ENCODE measurements at places on chromosomes 2 and 18.

DNA sequence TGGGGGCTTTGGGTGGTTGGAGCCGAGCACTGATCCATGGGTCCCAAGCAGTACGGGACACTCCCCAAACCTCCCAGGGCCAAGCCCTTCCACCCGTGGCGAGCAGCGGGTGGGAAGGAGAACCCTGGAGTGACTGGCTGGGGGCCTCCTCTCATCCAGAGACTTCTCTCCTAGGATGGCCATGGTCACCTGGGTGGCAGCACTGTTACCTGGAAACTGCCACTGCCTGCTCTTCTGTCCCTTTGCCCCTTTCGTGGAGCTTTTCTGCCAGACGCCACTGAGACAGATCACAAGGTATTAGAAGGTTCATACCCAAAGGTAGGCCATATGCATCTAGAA is 26.9 kb downstream of the CENPO start:
- DNase-seq: no peak

- DNase-seq: no peak
Observed at GRCh38 chr18:39448942-39449341, 1883.3 kb upstream of the CELF4 start.

GRCh38 chr18:78624646-78625279 is 354.9 kb upstream of the SALL3 start:
- DNase-seq: no peak

DNA sequence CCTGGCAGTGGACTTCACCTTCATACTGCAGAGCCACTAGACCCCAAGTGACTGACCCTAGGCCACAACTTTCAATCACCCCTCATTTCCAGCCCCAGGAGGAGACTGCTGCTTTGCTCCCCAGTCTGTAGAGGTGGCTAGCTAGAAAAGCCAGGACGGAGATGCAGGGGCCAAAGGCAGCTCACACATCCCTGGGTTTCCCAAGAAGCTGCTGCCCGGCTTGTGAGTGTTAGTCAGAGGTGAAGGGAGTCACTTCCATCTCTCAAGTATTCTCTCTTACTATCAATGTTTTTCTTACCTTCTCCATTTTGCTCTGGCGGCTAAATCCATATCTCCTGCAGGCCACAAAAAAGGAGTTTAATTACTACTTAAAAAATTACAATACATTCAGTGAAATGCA is 36.2 kb downstream of the CCDC93 start:
- DNase-seq: no peak

DNA sequence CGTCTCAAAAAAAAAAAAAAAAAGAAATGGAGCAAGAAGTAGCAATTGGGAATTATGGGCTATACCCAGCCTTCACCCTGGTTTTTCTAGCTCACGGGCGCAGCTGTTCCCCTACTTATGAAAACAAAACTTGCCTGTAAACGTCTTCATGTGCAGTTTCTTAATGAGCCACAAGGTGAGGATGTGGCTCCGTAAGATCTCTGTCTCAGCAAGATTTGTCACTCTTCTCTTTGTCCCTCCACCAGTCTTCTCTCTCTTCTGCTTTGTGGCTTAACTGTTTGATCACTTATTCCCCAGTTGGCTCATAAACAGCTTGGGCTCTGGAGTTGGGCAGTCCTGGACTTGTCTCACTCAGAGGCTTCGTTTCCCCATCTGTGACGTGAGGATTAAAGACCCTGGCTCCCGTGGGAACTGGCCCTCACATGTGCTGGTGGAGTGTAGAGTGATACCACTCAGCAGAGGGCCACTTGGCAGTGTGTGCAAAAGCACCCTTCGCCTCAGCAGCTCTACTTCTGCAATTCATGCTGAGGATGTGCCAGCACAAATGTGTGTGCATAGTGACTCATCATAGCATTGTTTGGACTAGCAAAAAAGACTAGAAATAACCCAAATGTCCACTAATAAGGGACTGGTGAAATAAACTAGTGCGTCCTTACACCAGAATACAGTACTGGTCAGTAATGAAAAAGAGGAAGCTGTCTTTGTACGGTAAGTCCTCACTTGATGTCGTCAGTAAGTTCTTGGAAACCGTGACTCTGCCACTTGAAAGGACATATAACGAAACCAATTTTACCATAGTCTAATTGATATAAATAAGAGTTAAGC is 8.7 kb downstream of the CEP68 start:
- peak; percentile 87 for DNase-seq

DNA sequence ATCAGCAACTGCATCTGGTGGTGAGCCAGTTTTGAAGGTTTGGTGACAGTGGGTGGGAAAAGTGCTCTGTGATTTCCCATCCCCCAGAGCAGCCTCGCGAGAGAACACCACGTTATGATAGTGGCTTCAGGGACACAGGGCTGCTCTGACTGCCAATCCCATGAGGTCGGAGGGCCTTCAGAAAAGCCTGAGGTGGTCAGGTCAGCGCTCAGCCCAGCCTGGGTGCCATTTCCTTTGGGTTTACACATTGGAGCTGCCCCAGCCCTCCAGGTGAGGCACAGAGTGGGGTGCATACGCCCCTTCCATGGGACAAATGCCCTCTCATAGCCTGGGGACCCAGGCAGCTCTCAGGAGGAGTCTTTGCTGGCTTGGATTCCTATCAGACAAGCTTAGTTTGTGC is 126.8 kb downstream of the KCTD1 start:
- no peak for DNase-seq

- DNase-seq: no peak
Observed at GRCh38 chr2:130795431-130795830, 40.1 kb downstream of the AMER3 start.

DNA sequence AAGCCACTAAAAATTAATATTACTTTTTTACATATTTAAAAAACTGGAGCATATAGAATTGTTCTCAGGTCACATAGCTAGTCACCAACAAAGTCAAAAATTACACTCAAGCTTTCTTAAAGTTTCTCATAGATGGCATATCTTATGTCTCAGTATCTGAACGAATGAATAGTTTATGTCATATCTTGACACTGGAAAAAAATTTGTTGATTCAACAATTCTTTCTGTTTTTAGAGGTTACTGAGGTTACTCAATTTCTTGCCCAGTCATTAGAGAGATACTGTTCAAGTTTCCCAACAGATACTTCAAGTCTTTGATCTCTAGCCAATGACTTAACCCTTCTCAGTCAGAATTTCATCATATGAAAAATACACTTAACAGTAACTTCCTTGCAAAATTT is 113.1 kb upstream of the XIRP2 start:
- DNase-seq: no peak

GRCh38 chr2:153986488-153987229 is 114.9 kb downstream of the GALNT13 start:
- no peak for DNase-seq

DNA sequence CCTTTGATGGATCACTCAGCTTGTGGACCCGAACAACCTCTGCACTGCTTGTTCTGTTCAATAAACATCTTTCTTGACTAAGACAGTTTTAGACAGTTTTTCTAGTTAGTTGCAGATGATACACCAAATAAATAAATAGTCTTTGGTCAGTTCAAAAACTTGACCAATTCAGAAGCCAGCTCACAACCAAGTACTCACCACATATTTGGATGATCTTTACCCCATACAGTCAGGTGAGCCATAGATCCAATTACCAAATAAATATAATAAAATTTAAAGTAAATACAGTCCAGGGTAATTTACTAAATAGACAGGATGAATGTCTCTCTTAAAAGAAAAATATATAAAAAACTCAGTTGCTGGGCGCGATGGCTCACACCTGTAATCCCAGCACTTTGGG is 18.2 kb downstream of the SCN3A start:
- no peak for DNase-seq

DNA sequence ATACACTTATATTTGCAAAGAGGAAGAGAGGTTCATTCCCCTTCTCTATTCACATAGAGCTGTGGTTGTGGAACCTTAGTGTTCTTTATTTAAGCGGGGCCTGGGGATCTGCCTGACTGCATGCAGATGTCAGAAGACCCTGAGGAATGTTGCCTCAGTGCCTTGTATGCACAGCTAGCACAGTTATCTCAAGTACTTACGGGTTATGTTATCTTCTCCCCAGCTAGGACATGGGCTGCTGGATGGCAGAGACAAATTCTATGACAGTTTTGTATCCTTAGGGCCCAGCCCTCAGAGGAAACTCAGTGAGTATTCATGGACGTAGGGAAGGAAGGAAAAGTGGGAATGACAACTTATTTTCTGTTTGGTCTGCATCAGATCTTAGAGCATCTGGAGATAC is 37.7 kb upstream of the RTN4 start:
- no peak for DNase-seq

Measured in stimulated activated naive B cell treated with anti-CD40 and anti-IgM and Interleukin-4, amounts not matched to agents 10 μg/mL and 1 μg/mL and 100 μg/mL, for 72 hours (primary cell).